Stimulated activated CD4-positive, alpha-beta T cell treated with anti-CD3 and anti-CD28 coated beads, Interleukin-1b, Interleukin-23, amount 100 ng/mL, for 1 hour (primary cell): ENCODE measurements at places on chromosomes 2 and 18.

GRCh38 chr2:214006601-214007000 is 404.3 kb upstream of the VWC2L start:
- no peak for DNase-seq

DNA sequence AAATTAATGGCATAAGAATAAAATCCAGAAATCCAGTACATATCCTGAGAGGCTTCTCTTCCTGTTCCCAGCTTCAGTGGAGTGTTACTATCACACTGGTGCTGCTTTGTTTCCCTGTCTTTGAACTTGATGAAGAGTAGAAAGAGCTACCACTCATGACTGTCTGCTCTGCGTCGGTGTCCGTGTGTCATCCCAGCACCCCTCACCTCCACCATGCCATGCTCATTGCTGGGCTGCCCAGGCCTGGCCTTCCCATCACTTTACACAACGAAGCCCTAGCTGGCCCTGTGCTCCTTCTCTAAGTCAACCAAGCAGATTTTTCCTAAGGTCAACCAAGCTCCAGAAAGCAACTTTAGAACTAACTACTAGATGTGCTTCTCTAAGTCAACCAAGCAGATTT is 215.4 kb downstream of the DOK6 start:
- DNase-seq: no peak

GRCh38 chr2:241582328-241582727 is 23.8 kb downstream of the BOK start:
- no peak for DNase-seq

DNA sequence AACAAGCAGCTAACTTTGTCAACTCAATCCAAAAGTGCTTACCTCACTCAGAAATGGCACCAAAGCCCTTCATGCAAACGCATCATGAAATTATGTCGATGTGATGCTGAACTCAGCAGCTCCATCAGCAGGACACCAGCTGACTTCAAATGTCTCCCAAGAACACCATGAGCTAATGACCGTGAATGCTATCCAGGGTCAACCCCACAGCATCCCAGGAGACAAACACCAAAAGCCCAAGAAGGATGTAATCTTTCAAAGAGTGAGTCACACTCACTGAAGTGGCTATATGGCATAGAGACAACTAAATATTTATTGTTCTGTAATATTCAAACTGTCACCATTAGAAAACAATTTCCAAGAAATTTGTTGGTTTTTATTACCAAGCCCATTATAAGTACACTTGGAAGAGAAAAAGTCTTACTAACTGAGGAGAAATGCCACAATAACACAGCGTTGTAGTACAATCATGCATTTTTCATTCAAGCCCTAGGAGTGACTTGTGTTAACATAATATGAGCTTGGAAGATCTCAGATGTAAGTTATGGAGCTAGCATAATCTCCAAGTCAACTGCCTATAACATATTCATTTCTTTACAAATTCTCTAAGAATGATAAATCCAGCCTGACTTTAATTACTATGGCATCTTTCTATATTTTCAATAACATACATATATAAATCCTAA is 165.0 kb upstream of the CCDC68 start:
- DNase-seq: no peak

DNA sequence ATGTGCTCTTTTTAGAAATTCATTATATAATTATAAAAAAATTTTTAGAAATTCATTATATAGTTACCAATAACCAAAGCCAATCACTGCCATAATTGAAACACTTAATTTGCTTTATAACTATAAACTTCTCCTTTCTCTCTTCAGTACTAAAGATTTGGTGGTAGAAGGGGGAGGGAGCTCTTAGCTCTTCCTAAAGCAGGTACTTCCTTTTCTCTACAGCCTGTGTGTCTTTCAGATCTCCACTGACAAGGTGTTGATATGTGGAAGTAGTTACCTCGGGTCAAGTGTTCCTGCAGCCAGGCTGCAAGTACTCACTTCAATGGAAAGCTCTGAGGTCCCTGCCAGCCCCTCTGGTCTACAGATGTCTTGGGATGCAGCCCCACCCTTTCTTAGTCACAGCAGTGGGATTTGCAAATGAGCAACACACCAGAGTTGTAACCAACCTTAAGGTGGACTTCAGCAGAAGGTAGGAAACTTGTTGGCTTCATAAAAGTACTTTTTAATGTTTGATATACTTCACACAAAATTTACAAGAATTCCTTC is 690.0 kb downstream of the ARHGAP15 start:
- DNase-seq: no peak

GRCh38 chr2:30978854-30979253 is 159.4 kb downstream of the GALNT14 start:
- DNase-seq: no peak

DNA sequence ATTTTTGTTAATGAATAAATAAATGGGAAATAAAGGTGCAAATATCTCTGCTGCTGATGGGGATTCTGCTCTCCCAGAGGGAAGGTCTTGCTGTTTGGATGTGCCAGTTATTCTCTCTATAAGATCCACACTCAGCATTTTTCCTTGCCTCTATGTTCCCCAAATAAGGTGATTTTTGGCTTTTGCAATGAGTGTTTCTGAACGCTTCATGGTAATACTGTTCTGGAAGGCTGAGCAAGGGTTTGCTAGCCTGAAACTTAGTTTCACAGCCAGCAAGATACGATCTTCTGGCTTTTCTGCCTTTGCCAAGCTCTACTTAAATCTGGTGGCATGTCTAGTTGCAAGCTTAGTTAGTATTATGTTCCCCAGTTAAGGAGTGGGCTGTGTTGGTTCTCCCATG is 114.6 kb downstream of the LPIN1 start:
- DNase-seq: no peak
